ENCODE measurements at places on chromosomes 2 and 18.

DNA sequence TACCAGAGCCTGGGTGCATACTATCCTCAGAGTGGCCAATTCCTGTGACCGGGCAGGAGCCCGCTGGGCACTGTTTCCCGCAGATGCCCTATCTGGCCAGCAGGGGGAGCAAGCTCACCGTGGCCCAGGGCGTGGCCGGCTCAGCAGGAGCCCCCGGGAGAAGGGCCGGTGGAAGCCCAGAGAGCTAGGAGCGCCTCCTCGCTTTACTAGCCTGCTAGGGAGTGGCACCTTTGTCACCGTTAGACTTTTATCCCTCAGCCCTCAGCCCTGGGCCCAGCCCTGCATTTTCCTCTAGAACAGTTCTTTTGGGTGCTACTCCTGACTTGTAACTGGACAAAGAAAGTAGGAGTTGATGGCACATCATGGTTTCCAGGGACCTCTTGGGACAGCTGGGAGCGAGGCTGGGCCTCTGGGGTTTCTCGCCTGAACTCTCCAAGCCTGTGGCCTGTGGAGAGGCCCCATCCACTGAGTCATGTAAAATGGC lies 24.0 kb downstream of the TMEM177 start:
- DNase-seq: no peak

DNA sequence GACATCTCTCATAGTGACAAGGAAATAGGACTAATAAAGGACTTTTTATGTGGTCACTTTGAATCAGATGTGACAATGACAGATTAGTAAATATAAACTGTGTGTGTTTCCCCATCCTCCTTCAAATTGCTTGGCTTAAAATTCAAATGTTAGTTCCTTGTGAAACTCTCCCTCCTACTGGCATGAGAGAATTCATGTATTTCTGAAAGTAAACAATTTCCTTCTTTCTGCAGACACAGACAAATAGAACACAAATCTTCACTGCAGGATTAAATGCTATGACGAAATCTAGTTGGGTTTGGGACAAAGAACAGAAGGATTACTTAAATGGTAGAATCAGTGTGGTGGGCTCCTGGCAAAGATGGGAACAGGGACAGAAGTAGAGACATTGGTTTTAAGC lies 328.7 kb upstream of the FAM98A start:
- no peak for DNase-seq

DNA sequence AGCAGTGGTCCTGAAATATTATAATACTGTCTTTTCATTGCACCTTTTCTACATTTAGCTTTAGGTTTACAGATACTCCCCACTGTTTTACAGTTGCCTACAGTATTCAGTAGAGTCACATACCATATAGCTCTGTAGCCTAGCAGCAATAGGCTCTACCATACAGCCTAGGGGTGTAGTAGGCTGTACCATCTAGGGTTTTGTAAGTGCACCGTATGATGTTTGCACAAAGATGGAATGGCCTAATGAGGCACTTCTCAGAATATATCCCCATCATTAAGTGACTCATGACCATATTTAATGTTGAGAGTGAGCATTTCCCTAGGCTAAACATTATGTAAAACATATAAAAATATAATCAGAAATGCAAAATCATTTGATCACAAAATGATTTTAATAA lies 511.3 kb upstream of the RAB12 start:
- DNase-seq: no peak

GRCh38 chr2:191020742-191021381 lies 6.9 kb upstream of the STAT1 start:
- no peak for DNase-seq

DNA sequence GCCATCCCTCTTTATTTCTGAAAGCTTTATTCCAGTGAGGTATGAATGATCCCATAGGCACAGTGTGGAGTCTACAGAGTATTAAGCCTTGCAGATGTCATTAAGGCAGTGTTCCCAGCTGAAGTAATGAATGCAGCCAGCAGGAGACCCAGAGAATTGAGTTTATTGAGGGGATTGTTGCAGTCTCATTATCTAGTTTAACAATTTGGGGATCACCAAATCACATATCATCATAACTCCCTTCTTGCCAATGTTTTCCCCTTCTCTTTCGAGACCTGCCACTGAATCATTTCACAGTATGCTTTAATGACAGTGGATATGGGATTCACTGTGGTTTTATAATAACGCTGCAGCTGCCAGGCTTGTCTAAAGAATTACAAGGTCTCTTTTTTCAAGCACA lies 249.3 kb upstream of the FSHR start:
- DNase-seq: no peak

DNA sequence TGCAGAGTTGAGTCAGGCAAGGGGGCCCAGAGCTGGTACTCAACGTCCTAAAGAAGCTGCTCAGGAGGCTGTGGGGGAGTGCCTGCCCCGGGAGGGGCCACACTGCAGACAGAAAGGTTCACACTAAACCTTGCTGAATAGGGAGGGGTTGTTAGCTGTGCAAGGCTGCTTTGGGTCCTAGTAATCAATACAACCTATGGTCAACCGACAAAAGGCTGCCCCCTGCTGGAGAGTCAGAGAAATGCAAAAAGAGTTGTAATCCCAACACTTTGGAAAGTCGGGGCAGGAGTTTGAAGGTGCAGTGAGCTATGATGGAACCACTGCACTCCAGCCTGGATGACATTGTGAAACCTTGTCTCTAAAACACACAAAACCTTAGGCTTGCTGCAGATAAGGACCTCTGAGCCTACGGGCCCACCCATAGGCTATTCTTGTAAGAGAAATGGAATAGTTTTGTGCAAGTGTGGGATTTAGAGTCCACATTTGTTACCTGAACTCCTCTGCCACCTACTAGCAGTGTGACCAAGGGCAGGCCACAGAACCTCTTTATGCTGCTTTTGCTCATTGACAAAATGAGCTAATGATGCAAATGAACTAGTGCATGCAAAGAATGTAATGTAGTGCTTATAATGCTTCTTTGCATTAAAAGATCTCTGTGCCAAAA lies 81.5 kb downstream of the PRPF40A start:
- peak; percentile 31 for DNase-seq

- no peak for DNase-seq
Observed at GRCh38 chr18:25016666-25017065, 335.3 kb downstream of the ZNF521 start.

DNA sequence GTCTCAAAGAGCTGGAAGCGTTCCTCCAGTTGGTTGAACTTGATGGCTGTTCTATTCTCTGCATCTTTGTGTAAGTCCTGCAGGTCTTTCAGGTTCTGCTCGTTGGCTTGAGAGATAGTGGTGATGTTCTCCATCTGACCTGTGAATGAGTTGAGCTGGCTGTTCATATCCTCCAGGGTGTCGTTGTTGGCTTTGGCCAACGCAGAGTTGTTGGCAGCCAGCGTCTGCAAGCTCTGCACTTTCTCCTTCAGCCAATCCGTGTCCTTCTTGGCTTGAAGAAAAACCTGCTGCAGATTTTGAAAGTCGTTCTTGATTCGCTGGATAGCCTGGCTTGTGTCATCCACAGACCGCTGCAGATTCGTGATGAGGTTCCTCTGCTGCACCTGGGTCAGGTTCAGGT lies 78.8 kb upstream of the THOC1 start:
- no peak for DNase-seq

DNA sequence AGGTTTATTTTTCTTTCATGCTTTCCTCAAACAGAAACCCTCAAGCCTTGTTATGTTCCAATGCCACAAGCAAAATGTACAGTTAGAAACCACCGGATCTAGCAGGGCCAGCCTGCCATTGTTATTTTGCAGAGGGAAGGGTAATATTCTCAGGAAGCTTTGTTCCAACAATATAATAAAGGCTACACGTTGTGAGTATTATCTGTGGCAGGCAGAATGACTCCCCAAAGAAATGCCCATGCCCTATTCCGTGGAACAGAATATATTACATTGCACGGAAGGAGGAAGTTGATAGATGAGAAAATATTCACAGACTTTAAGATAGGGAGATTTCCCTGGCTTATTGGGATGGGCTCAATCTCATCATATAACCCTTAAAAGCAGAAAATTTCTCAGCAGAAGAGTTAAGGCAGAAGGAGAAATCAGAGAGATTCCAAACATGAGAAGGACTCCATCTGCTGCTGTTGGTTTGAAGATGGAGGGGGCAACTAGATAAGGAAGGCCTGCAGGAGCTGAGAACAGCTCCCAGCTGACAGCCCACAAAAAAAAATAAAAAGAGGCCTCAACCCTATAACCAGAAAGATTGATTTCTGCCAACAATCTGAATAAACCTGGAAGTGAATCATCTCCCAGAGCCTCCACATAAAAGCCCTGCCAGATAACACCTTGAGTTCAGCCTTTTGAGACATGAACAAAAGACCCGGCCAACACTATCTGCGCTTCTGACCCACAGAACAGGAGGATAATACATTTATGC lies 466.6 kb downstream of the LPIN1 start:
- DNase-seq: no peak

DNA sequence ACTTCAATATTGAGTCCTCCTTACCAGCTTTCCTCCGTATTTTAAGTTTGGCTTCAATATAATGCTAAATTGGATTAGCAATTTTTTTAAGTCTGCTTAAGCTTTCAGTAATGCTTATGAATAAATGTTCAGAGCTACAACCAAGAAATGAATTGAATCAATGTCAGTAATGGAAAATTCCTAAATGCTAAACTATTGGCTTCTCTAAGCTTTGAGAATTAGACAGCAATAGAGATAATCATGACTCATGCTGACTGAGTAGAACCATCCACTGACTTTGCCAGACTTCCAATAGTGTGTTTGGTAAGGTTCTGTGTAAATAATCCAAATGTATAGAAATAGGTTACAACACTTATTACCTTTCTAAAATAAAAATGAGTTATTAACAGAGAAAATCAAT lies 8.9 kb upstream of the PDE1A start:
- no peak for DNase-seq

DNA sequence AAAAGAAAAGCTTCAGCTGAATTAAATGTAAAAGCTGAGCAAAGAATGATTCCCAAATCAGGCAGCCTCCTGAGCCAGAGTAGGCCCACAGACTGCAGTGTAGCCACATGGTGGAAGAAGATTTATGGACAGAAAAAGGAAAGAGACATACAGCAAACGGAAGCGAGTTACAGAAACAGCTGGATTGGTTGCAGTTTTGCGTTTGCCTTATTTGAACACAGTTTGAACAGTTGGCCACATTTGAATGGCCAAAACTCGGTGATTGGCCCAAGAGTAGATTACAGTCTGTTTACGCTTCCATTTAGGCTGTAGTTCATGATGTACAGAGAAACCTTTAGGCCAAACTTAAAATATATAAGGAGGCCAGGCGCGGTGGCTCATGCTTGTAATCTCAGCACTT lies 35.1 kb downstream of the SH2D6 start:
- DNase-seq: no peak

GRCh38 chr2:216765761-216766262 lies 70.5 kb upstream of the IGFBP5 start:
- no peak for DNase-seq

DNA sequence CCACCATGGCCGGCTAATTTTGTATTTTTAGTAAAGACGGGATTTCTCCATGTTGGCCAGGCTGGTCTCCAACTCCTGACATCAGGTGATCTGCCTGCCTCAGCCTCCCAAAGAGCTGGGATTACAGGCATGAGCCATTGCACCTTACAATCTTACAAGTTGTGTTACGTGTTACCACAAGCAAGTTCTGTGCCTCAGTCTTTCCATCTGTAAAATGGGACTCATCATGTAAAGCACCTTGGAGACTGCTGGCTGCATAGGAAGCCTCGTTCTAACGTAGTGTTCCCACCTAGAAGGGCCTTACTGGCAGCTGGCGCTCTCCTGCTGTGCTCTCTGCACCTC lies 10.0 kb downstream of the DNAJB2 start:
- no peak for DNase-seq

DNA sequence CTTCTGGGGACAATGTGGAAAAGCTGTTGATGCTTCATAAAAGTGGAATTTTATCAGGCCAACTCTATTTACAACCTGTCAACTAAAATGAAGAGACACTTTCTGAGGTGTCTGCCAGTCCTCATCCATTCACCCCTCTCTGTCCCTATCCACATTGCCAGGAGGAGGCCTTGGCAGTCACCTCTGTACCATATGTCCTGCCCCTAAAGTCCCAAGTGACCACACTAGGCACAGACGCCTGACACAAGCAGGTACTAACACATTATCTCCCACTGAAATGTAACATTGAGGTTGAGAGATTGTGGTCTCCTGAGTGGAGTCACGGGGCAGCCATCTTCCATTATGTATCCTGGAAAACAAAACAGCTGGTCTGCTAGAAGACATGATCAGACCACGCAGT lies 71.4 kb downstream of the OSBPL1A start:
- no peak for DNase-seq

- DNase-seq: no peak
Observed at GRCh38 chr2:145626301-145626700, 1106.4 kb upstream of the ZEB2 start.

DNA sequence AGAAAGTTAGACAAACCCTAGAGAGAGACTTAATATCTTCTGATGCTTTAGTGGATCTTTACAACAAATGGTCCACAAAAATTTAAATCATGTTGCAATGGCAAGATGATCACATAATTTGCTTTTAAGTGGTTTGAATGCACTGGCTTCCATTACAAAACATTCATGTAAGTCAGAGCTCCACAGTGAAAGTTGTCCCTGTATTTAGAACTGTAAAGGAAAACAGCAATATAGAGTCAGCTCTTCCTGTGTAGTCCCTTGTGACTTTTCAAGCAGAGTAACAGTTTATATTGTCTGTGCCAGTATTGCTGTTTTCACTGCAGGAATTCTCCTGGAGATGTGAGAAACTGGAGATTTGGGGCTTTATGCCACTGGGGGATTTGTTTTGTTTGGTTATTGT lies 77.7 kb downstream of the MEIS1 start:
- no peak for DNase-seq

- DNase-seq: no peak
Observed at GRCh38 chr2:191188550-191189093, 37.8 kb upstream of the STAT4 start.

DNA sequence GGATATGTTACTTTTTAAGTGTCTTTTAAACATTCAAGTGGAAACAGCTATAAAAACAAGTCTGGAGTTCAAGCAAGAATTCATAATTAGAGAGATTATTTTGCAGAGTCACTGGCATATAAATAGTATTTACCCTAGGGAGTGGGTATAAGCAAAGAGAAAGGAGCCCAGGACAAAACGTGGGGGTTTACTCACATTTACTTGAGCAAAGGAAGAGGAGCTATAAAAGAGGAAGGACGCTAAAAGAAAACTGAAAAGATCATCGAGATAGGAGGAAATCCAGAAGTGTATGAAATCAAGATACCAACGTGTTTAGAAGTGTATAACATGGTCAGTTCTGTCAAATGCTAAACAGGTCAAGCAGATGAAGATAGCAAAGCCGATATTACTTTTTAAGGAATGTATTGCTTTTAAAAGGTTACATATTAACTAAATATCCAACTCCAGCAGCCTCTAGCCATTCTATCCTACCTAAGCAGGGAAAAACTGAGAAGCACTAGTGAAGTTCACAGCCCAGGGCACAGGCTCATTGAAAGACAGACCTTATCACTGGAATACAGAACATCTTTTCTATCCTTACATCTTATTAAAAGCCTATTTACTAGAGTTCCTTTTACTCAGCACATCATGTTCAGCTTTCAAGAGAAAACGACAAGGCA lies 8.6 kb downstream of the KANSL1L start:
- DNase-seq: no peak

GRCh38 chr2:195106681-195107380 lies 550.2 kb upstream of the SLC39A10 start:
- no peak for DNase-seq

- DNase-seq: no peak
Observed at GRCh38 chr18:23134780-23135549, at the start of gene CABLES1. Gene CABLES1, plus strand, starts transcription at chr18:23135485. Its CDS starts 278 bp downstream, at chr18:23135763.
